Right cardiac atrium (tissue), 5 donors: ENCODE measurements at places on chromosomes 12 and 14.

- no peak for DNase-seq
These were observed 186.3 kb upstream of the EGLN3 start for GRCh38 chr14:34137001-34137745.

- no peak for DNase-seq
These were observed 6.5 kb downstream of the MEG3 start for GRCh38 chr14:100832311-100832960.

GRCh38 chr14:105853089-105853906, 326.9 kb downstream of the TMEM121 start:
- no peak for DNase-seq

DNA sequence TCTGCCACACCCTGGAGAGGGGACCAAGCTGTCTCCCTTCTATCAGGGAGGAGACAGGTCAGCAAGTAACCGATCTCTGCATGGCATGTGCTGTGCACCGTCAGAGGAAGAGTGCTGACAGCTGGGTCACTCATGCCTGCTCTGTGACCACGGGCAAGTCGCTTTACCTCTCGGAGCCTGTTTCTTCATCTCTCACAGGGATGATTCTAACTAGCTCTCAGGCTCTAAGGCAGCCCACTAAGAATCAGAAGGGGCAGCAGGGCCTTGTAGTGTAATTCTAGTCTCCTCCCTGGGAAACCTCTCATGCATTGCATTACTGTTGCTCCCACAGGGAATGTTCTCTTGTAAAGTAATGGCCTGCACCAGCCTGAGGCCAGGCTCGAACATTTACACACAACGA, 11.9 kb downstream of the CD9 start:
- DNase-seq = no peak
